Neural crest cell (in vitro differentiated cells): ENCODE measurements at places on chromosomes 7 and 10. TPM values are rescaled to one million over a fixed set of nuclear protein-coding genes. Genes with fewer than 3 reads are reported as not detected.
A peak's percentile ranks its signal among the peaks of the same experiment; 100 is the strongest.

DNA sequence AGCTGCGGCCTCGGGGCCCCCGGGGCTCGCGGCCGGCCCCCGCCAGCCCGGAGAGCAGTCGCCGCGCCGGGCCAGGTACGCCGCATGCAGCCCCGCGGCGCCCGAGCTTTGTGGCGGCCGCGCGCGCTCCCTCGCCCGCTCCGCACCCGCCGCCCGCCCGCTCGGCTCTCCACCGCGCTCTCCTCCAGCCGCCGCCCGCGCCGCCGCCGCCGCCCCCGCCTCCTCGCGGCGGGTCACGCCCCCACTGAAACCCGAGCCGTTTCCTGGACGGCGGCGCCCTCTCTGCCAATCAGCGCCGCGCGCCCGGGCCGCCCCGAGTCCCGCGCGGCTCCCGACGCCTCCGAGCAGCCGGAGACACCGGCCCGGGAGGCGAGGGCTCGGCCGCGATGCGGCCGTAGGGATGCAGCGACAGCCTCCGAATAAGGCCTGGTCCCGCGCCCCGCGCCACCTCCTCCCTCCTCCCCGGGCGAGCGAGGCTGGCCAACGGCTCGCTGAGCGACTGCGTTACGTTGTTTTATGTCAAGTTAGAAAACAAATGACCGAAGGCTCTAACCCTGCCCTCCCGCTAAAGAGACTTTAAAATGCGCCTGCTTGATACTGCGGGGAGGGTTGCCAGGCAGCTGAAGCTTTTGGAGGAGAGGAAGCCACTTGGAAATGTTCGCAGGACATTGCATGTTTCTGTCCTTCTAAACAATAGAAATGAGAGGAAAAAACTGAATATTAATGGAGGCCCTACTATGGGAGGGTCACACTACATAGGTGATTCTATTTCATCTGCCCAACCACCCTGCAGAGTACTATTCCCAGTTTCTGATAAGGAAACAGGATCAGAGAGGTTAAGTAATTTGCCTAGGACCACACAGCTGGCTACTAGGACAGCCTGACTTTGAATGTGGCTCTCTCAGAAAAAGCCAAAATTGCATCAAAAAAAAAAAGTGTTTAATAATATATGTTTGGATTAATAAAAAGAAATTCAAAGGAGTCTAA lies at the start of gene FGFR2:
Gene FGFR2, minus strand, starts transcription at position 182 of the 987 bp plus-strand sequence. CDS start 4,627 bp downstream, outside the sequence.
- peak; percentile 82 for DNase-seq

- no peak for DNase-seq
Measured at GRCh38 chr7:2437537-2438148, 34.2 kb downstream of the CHST12 start.

- DNase-seq, result no peak
Measured at GRCh38 chr7:100171087-100171681, 2.8 kb upstream of the GAL3ST4 start.

- DNase-seq, result no peak
Measured at GRCh38 chr10:18043148-18044006, 91.7 kb downstream of the SLC39A12 start.

DNA sequence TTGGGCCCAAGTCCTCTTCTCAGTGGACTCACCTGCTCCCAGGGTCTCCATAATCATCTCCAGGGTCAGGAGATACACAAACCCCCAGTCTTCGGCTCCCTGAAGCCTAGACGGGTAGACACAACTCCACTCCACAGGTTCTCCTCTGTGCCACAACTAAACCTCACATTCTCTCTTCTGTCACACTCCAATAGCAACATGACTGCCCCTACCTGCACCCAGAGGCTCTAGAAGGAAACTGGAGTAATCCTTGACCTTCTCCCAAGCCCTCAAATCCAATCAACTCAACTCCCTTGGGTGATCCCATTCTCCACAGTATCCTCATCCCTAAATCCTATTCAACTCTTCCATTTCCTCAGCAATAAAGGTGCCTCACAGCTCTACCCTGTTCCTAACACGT lies 16.2 kb downstream of the HNRNPF start:
- no peak for DNase-seq

DNA sequence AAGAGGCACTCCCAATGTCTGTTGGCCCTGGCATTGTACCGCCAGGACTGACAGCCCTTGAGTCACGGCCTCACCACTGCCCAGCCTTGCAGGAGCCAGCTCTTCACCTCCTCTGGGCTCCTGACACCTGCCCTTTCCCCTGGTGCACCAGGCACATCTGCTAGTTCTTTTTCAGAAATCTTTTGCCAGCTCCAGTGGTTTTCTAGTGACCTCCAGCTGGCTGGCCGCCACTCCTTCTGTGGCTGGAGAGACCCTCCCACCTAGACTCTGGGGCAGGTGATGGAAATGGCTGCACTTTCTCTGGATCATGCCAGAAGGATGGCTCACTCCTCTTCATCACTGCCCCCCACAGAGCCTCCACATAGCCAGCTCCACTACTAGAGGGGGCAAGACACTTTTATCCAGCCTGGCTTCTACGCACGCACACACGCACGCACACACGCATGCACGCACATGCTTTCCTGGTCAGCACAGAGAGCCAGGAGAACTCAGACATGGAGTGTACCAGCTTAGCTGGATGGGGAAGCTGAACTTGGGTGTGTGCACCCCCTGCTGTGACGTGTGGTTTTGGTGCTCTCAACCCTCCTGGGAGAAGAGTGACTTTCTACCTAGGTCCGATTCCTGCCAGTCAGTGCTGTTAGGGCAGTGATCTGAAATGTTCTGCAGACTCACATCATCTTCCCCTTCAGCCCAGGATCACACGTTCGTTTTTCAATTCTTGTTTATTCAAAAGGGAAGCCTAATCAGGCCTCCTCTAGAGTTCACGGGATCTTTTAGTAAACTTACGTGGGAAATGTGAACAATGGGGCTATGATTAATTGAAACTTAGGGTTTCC lies 222.0 kb downstream of the PRPF18 start:
- DNase-seq, result no peak

GRCh38 chr7:20730611-20731010 lies 56.1 kb downstream of the SP8 start:
- DNase-seq, result no peak

GRCh38 chr10:94571528-94571927 lies 25.9 kb downstream of the HELLS start:
- DNase-seq, result no peak

DNA sequence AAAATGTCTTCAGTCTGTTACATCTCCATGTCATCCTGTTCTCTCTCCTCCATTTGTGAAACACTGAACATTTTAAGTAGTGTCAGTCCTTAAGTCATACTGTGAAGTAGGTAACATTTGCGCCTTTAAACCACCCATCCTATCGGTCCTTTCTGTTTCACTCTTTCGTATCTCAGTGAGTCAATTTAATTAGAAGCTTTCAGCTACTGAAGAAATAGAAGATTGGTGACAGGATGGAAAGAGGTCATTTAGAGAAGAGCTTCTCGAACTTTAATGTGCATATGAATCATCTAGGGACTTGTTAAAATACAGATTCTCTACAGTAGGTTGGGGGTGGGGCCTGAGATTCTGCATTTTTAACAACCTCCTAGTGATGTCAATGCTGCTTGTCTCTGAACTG lies 113.4 kb downstream of the SRI start:
- DNase-seq, result no peak

DNA sequence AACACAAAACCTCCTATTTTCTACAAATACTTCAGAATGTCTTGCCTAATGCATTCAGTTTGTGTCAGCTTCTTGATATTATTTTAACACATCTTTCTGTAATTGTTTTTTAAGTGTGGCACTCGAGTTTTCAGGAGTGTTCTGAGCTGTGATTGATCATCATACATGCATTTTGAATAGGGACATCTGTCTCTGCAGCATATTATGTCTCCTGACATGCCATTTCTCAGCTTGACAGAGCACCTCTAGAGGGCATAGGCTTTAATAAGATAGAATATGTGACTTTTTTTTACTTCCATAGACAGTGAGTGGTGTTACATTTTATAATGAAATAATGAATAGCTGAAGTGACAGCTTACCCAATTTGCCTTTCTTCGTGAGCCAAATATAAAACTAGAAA lies 219.2 kb upstream of the HDAC9 start:
- no peak for DNase-seq

GRCh38 chr7:116455499-116455898 lies 44.0 kb upstream of the CAV2 start:
- DNase-seq, result no peak

- DNase-seq, result no peak
Measured at GRCh38 chr7:36264123-36264801, 111.2 kb downstream of the EEPD1 start.

GRCh38 chr10:24993237-24993958 lies 22.6 kb downstream of the ENKUR start:
- no peak for DNase-seq

- DNase-seq, result no peak
Measured at GRCh38 chr10:102334101-102334500, 61.4 kb upstream of the NFKB2 start.

GRCh38 chr10:59383908-59384307 lies 21.6 kb upstream of the FAM13C start:
- no peak for DNase-seq

- DNase-seq, result no peak
Measured at GRCh38 chr10:62788861-62789467, 15.6 kb upstream of the ADO start.

GRCh38 chr7:18558503-18558902 lies 63.0 kb downstream of the HDAC9 start:
- DNase-seq, result no peak

- DNase-seq, result no peak
Measured at GRCh38 chr7:94975336-94975735, 67.9 kb downstream of the PPP1R9A start.

DNA sequence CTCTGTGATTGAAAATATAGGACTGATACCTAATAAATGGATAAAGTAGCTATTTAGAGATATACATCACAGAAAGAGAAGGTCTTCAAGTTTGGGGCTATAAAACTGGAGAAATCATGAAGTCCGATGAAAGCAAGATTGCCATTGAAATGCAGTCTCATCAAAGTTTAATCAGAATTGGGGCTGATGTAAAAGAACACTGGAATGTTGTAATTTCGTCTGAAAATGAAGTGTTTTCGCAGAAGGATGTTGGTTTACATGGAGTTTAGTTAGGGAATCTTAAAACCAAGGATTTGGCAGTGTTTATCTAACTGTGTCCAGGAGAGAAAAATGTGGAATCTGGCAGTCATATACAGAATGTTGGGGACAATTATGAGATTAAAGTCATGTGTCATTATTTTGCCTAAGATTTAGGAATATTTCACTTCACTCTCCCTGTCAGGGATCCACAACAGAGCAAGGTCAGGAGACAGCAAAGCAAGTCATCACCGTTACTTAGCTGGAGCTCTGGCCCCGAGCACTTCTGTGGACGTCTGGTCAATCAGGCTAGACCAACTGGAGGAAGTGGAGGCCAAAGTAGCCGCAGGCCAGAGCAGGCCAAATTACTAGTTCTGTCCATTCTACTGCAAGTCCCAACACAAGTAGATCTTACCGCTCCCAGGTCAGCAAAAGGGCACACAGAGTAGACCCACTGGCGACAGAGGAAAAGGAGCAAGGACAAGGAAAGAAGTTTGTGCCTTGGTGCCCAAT lies 37.0 kb downstream of the EPDR1 start:
- no peak for DNase-seq

- DNase-seq, result no peak
Measured at GRCh38 chr7:14766747-14767146, 135.8 kb downstream of the DGKB start.

- no peak for DNase-seq
Measured at GRCh38 chr7:137386966-137387365, 43.4 kb upstream of the PTN start.

DNA sequence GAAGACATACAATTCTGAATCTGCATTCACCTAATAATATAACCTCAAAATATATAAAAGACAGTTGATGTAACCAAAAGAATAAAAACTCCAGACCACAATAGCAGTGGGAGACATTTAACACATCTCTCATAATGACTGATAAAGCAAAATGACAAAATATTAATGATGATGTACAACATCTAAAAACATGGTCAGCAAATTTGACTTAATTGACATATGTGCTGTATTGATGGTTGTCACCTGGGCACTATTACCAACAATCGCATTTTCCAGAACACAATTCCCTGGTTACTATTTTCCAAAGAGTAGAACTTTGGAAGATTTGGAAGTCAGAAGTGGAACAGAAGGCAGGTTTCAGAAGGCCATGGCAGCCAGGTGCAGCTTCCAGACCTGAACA lies 899.5 kb upstream of the CELF2 start:
- no peak for DNase-seq

DNA sequence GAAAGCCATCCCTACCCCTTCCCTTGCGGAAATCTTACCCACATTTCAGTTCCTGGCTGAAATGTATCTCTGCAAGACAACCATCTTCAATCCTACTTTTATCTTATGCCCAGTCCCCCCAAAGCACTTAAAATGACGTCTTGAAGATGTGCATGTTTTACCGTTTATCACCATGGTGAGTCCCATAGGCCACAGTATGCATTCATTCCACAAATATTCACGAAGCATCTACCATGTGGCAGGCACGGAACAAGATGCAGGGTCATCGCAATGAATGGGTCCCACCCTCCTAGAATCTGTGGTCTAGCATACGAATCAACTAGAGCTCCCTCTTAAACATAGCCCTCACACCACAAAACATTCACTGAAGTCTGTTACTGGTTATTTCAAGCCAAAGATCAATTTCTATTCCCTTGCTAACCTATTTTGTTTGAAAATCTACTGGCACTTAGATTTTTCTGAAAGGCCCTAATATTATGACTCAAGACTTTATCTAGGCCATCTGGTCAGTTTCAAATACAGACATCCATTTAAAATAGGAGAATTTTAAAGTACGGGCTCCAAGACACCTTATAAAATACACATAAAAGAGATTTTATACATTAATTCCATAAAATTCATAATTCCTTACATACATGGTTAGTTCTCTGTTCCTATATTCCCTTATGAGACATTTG lies 99.4 kb downstream of the PARD3 start:
- DNase-seq, result no peak

- DNase-seq, result no peak
Measured at GRCh38 chr10:133616371-133617130, 10.0 kb downstream of the FRG2B start.

DNA sequence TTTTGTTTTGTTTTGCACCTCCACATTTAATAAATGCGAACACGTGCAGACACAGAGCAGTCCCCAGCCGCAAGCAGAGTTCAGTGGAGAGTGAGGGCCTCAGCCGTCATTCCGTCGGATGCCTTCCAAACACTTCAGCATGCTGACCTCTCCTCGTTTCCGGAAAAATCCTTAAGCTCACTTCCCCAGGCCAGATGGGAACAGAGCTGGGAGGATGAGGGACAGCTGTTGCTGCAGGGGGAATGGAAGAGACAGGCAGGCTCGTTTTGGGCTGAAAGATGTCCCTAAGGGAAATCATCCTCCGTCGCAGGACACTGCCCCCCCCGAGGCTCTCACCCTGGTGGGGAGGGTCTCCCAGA lies 17.2 kb upstream of the FGFR2 start:
- DNase-seq, result no peak

Gene POLR2J2
- 1.3 and 5.8 TPM in 2 replicates for total RNA-seq

Gene MRC1
- total RNA-seq, result not detected in 2 replicates

Gene SCRN1
- 76.8 and 79.4 TPM in 2 replicates for total RNA-seq

Gene FBXW4
- total RNA-seq, result 32.0 and 33.4 TPM in 2 replicates

Gene NYAP1
- total RNA-seq, result 4.8 and 5.2 TPM in 2 replicates

Gene SPDYE17
- total RNA-seq, result not detected in 2 replicates

Gene HKDC1
- total RNA-seq, result not detected in 2 replicates

Gene SLC39A12
- total RNA-seq, result not detected in 2 replicates

Gene HOXA2
- 41.2 and 41.6 TPM in 2 replicates for total RNA-seq

Gene NUPR2
- total RNA-seq, result not detected in 2 replicates

Gene RADIL
- total RNA-seq, result 12.2 and 13.8 TPM in 2 replicates

Gene AMPH
- 32.4 and 33.7 TPM in 2 replicates for total RNA-seq

Gene PDLIM1
- 20.9 and 26.2 TPM in 2 replicates for total RNA-seq

Gene MPLKIP
- 42.1 and 44.0 TPM in 2 replicates for total RNA-seq

Gene H2BK1
- not detected in 2 replicates for total RNA-seq

Gene LRIT1
- total RNA-seq, result not detected in 2 replicates

Gene ATXN7L1
- total RNA-seq, result 13.1 and 14.4 TPM in 2 replicates
